ENCODE measurements at places on chromosomes 6 and 20.

GRCh38 chr6:32895006-32895345, 41.0 kb downstream of the PSMB9 start:
- DNase-seq = no peak

DNA sequence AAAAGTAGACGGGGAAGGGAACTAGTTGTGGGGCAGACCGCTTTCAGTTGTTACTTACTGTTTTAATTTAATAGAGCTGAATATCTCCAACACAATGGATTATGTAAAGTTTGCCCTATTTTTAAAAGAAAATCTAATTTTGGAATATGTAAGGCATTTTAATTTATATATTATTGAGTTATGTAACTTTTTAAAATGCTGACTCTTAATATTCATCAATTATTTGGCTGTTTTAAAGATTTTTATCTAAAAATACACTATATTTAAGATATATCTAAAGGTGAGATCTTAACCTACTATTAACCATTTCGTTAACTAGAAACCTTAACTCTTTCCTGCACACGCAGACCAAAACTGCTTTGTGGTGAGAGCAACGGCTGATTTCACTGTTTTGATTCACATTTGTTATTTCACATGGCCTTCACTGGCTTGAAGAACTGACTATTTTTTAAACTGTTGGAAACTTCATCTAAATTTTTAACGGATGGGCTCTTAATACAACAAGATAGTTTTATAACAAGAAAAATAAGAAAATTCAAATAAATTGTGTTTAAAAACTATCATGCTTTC, 87.9 kb downstream of the HUS1B start:
- no peak for DNase-seq

GRCh38 chr20:5279661-5280060, 37.1 kb downstream of the PROKR2 start:
- no peak for DNase-seq

DNA sequence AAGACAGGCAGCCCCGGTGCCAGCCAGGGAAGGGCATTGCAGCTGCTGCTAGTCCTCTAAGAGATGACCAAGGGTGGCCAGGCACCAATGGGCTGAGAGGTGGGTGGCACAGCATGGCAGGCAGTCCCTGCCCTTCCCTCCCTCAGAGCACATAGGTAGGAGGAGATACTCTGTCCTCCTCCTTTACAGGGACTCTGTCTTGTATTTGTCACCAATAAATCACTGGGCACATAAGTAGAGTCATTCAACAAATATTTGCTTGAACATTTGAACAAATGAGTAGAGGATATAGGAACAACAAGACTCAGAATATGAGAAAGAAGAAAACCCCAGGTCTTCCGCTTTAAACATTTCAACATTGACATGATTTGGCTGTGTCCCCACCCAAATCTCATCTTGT, 69.4 kb upstream of the CLDN20 start:
- DNase-seq = no peak

GRCh38 chr6:5995949-5996713, 10.6 kb downstream of the NRN1 start:
- DNase-seq = peak; percentile 70

DNA sequence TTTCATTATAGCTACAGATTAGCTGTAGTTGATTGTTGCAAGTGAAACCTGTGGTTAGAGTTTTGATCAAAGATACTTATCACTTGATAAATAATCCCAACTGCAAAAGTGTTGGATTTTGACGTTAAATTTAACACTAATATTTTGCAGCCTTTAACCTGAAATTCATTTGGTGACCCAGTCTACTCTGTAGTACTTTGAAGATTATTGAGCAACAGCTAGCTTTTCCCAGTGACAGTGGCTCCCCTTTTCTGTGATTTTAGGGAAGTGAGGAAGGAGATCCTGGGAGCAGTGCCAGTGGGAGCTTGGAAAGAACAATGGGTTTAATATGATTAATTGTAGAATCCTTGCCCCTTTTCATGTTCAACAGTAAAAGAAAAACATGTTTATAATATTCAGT, 76.9 kb downstream of the NCOA3 start:
- DNase-seq = no peak

GRCh38 chr6:77447254-77447653, 16.0 kb downstream of the HTR1B start:
- DNase-seq = no peak

GRCh38 chr6:81894306-81894705, 141.8 kb upstream of the TENT5A start:
- no peak for DNase-seq

- no peak for DNase-seq
Observed at GRCh38 chr6:152135755-152136448, 328.4 kb downstream of the ESR1 start.

GRCh38 chr20:38771621-38772020, 23.4 kb downstream of the ACTR5 start:
- no peak for DNase-seq

DNA sequence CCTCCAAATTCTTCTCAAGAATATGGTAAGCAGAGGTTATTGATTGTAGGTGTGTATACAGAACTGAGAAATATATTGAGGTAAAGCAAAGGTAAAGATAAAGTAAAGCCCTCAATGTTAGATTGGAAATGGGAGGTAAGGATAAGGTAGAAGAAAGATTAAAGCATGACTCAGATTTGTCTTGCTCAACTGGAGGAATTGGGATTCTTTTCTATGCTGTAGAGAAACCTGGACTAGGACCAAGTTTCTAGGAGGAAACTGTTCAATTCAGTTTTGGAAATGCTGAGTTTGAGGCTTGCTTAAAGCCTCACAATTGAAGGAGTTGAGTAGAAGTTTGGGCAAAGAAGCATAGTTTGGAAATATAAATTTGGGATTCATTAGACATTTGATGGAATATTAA, 634.0 kb upstream of the PTCHD4 start:
- DNase-seq = no peak

- no peak for DNase-seq
Observed at GRCh38 chr6:28203201-28203600, 21.9 kb upstream of the ZSCAN9 start.

DNA sequence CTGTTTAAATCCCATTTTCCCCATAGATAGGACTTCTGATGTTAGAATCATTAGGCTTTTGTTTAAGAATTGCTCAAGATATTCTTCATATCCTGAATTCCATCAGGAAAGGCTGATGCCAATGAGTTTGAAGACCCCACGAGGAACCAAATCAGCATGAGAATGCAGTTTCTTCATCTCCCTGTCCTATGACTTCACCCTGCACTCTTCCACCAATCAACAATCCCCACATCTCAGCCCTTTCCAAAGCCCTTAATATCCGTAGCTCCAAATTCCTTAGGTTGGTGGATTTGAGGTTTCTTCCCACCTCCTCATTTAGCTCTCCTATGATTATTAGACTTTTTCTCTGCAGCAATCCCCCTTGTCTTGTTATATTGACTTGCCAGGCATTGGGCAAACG, 88.3 kb upstream of the PRND start:
- no peak for DNase-seq

DNA sequence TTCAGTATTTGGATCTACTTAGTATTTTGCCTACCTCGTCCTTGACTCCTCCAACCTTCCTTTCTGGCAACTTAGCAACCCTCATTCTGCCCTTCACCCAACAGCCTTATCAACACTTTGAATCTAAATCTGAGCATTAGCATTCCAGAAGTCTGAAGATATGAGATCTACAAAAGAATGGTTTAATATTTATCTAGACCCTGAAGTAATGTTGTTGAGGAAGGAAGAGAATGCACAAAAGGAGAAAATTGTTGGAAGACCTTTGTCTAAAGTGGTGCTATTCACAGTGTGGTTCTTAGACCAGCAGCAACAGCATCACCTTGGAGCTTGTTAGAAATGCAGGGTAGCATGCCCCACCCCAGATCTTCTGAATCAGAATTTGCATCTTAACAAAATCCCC, 198.2 kb upstream of the PLCB4 start:
- DNase-seq = no peak

- DNase-seq = no peak
Observed at GRCh38 chr6:167979436-167980139, 17.9 kb upstream of the KIF25 start.

GRCh38 chr6:131262060-131262459, 126.8 kb downstream of the AKAP7 start:
- DNase-seq = no peak

DNA sequence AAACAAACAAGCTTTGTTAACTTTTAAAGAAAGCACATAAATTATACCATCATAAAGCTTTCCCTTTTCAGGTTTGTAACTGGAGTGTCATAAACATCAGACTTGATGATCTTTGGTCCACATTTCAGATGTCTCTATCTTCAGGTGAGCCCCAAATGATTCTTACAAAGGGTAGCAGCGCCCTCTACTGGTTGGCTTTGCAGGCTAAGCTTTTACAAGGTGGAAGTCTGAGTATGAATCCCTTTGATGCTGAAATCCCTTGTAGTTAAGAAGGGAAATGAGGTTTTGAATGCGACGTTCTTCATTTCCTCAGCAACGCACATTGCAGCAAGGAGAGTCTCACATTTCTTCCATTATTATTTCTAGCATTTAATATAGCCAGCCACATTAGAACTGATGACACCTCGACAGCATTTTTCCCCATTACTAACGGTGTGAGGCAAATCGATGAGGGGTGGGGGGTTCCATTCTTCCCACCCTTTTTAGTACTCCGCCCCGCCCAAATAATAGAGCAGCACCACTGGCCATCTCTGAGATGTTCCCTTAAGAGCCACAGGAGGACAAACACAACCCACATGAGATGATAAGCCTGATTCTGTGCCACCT, 126.3 kb upstream of the NT5E start:
- peak; percentile 37 for DNase-seq

- DNase-seq = no peak
Observed at GRCh38 chr6:126072172-126072571, 85.8 kb downstream of the TRMT11 start.

DNA sequence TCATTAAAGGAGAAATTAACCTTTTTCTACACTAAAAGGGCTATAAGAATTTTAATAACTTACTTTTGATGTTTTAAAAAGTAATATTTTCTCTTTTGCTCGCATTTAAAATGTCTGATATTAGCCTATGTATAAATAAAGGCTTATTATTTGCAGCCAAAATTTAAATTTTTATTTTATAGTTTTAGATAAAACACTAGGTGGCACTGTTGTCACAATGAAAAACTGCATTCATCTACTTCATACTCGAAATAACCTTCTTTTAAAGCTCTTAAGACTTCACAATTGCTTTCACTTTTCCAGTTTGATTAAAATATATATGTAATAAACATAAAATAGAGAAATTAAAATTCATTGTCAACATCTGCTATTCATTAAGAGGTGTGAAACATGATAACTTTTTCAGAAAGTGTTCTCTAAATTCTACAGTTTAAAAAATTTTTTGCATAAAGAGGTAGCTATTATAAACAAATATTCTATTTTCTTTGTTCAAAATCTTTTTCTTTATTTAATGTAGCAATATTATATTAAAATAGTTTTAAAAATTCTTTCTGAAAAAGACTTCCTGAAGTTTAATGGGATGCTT, 78.8 kb upstream of the DEFB112 start:
- DNase-seq = peak; percentile 19

- DNase-seq = no peak
Observed at GRCh38 chr20:60903325-60903971, 348.6 kb upstream of the CDH4 start.

GRCh38 chr20:40604416-40604815, 84.6 kb downstream of the MAFB start:
- DNase-seq = no peak

DNA sequence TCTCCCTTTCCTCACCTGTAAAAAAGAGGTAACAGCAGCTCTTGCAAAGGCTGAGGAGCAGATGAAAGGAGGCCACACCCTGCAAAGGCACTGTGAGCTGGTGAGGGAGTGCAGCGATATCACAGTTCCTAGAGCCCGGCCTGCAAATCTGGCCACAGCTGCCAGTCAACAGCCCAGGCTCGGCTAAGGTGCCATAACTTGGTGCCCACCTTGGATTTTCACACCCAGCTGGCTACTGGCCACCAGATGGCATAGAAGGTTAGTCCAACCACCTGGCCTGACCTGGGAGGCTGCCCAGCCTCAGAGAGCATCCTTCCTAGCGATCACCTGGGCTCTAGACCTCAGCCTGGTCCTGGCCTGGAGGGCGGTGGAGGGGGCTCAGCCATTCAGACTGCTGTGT, 46.8 kb downstream of the KCNB1 start:
- DNase-seq = no peak

DNA sequence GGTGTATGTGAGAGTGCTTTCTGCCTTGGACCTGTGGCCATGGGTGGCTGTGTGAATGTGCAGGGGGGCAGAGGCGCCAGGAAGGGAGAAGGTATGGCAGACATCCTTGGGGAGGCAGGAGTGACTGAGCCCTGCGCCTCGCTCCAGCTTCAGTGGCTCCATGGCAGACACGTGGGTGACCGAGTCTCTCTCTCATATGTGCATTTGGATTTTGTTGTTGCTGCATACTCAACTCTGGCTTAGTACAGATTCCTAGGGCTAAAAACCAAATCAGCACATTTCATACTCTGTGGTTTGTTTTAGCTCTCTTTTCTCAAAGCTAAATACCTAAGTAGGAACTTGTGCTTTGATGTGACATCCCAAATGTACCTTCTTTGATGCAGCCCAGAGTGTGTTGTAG, 97.6 kb downstream of the DTD1 start:
- no peak for DNase-seq

DNA sequence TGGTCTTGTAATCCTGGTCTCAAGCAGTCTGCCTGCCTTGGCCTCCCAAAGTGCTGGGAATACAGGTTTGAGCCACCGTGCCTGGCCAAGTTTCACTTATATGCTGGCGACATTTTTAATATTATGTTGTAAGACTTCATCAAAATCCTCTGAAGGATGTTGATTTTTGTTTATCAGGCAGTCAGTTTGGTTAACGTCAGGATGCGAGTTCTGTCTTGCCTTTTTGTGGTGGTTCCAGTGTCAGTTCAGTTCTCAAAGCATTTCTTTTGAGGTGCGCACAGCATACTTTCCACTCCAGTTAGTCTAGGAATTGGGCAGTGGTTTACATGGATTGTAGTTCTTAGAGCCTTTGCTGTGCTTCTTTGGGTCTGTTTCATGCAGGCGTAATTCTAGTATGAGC, 24.9 kb downstream of the SCAF8 start:
- DNase-seq = no peak

GRCh38 chr6:170221753-170222400, 69.0 kb downstream of the DLL1 start:
- no peak for DNase-seq

DNA sequence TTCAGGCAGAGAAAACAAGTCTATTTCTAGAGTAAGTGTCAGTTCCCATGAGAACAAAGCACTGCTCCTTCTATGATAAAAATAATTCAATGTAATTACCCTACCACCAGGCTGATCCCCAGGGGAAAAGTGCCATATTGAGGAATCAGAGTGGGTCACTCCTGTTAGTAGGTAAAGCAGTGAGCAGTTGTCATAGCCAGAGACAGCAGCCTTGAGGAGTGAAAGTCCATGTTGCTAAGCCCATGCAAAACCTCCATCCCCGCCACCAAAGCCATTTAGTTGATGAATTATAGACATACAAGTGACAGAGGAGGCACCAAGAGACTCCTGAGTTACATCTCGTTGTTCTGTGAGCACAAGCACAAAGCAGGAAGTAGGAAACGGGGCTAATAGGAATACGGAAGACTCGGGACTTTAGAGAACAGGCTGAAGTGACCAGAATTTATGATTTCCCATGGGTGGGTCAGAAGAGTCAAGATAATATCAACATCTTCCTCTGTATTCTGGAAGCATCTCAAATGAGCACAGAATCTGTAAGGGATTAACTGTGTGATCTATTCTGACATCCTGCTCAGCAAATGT, 197.9 kb downstream of the MAFB start:
- DNase-seq = no peak

GRCh38 chr20:58150772-58151171, 77.7 kb downstream of the ANKRD60 start:
- peak; percentile 14 for DNase-seq

Data from K562 (cell line).